Adipocyte (in vitro differentiated cells): ENCODE measurements at places on chromosomes 3 and 15.
A peak's percentile ranks its signal among the peaks of the same experiment; 100 is the strongest.

- DNase-seq = no peak
Observed at GRCh38 chr3:124361566-124361965, 368.7 kb upstream of the UMPS start.

DNA sequence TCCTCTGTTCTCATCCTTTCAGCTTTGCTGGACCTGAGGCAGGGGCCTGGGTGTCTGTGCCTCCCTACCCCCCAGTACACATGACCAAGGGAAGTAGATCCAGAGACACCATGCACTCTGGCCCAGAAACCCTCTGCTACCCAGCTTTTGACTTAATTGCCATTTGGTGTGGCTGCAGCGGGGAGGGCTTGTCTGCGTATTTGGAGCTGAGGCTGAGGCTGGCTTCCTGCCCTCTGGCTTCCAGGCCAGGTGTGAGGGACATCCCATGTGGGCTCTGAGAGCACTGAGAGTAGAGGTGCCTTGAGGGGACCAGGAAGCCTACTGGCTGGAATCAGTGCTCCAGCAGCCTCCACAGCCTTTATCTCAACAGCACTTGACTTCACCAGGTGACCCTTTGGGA, 26.9 kb downstream of the PPCDC start:
- no peak for DNase-seq

DNA sequence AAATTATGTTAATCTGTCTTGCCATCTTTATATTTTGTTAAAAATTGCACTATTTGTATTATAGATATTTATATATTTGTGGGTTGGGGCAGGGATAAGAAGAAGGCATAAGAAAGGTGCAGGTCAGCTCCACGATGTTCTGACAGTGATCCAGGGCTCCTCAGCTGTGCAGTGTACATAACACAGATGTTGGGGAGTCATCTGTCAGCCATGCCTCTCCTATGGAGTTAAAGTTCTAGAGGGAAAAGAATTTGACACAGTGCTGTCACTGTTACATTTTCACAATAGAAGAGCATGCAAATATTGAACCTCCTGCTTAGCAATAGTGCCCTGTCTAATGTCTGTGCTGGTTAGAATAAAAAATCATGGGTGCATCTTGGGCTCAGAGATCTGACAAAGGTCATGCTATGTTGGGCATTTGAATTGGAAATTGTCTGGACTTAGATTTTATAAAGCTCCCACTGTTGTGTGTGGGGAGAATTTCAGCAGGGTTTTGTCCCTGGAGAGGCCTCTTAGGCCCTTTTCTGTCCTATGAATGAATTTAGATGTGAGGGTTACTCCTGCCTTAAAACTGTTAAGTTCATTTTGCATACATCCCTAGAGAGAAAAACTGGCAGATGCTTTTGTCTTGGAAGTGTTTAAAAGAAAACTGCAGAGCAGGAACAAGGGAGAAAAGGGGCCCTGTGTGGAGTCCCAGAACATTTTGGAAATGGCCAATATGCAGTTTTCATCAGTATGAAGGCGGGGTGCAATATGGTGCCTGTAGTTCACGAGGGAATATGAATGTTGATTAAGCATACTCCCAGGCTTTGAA, 20.4 kb downstream of the CDIN1 start:
- peak; percentile 18 for DNase-seq

DNA sequence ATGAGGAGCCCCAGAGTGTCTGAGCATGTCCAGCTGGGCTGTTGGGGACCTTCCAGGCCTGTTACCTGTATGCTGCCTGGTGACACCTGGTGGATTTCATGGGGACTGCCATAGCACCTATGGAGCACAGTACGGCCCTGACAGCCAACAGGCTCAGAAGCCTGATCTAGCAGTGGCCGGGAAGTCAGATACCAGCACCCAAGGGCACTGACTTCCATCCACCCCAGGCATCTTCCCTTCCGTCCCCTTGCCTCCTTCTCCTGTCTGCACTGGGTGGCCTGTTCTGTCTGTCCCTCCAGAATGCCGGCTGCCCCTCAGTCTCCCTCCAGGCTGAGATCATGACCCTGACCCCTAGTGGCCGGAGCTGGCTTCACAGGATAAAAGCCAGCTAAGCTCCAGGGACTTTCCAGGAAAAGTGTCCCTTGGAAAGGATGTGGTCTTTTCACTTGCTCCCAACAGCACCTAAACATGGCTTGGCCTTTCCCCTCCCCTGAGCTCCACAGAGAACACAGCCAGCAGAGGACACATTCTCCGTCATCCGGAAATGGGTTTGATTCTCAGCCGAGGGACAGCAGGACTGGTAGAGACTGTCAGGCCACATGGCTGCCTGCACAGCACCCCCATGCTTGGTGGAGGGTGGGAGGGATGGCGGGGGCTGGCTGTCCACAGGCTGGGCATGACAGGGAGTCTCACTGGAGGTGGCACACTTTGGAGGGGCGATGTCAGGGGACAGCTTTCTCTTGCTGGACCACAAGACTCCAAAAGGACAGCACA, 9.5 kb downstream of the RPS17 start:
- DNase-seq = peak; percentile 77

DNA sequence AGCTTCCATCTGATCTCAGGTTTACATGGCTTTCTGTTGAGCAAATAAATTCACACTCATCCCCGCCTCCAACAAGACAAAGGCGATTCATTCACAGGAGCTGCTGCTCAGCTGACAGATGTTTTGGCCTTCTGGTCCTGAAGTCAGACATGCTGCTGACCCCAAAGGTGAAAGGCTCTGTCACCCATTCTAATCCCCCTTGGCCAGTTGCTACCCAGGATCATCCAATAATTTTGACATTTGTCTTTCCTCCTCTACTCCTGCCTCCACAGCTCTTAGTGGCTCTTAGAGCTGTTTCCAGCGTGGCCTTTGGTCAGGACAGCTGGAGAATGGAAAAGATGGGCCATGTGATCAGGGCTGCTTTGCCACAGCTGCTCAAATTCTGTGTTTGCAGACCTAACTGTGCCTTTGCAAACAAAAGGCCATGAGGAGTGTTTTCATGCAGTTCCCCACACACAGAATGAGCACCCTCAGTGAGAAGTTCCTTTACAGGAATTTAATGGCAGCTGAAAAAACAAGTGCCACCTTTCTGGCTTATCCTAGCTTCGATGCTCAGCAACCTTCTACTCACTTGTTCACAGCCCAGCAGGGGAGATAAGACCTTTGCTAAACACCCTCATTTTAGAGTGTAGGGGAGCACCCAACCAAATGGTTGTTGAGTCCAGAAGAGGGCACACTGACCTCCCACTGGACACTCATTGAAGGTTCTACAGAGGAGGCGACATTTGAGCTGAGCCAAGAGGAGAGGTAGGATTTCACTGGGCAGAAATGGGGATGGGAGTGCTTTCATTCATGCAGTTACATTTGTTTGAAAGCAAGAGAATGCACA, 39.0 kb downstream of the CYP19A1 start:
- no peak for DNase-seq

GRCh38 chr3:177889161-177889560, 647.1 kb upstream of the KCNMB2 start:
- DNase-seq = no peak

DNA sequence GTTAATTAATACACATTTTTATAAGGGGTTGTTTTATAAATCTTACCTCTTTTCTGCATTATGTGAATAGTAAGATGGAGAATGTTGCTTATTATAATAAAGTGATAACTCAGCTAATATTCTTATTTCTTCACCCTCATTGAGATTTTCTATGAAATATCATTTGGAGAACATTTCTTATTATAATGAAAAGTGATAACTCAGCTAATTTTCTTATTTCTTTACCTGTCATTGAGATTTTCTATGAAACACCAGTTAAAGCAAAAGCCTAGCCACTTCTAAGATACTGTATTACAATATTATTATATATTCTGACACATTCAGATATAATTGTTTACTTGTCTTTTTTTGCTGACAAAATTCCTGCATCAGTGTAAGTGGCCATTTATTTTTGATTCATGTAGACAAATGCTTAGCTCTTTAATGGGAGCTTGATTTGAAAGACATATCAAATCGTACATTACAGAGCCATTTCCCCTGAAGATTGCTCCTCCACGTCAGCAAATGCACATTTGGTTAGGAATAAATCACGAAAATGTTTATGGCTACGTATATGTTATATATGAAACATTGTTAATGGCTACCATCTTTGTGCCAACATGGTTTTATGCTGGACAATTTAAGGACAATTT, 427.5 kb downstream of the CHL1 start:
- no peak for DNase-seq

GRCh38 chr3:61015408-61015807, 235.8 kb downstream of the FHIT start:
- DNase-seq = no peak

- no peak for DNase-seq
Observed at GRCh38 chr3:187795207-187795960, 50.1 kb upstream of the BCL6 start.

DNA sequence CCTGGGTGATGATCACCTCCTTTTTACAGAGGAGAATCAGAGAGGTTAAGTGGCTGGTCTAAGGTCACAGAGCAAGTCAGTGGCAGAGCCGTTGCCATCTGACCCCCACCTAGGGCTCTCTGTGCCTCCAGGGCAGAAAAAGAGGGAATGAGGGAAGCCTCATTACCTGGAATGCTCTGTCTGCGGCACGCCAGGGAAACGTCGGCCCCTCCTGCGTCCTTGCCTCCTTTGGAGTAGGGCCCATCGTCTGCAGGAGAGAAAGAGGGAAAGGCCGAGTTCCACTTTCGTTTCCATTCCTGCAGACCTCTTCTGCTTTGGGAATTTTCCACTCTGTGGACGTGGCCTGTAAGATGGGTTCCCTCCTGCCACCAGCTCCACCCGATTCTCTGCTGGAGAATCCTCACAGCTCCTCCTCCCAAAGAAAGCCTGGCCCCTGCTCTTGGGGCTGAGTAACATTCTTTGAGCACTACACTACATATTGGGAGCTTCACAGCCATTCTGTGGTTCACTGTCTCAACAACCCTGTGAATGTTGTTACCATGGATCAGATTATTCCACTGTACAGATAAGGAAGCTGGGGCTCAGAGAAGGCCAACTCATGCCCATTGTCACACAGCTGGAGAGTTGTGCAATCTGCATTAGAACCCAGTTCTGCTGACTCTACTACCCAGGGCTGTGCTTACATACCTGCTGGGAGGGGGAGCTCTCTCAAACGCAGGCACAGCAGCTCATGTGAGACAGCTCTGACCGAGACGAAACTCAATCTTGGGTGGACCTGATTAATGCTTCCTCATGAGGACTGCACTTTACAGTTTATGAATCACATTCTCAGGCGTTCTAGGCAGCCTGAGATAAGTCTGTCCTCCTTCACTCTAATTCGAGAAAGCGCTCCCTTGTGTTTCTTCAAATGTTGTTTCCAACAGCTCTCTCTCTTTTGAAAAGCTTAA, 14.2 kb downstream of the GRIP2 start:
- peak; percentile 39 for DNase-seq

DNA sequence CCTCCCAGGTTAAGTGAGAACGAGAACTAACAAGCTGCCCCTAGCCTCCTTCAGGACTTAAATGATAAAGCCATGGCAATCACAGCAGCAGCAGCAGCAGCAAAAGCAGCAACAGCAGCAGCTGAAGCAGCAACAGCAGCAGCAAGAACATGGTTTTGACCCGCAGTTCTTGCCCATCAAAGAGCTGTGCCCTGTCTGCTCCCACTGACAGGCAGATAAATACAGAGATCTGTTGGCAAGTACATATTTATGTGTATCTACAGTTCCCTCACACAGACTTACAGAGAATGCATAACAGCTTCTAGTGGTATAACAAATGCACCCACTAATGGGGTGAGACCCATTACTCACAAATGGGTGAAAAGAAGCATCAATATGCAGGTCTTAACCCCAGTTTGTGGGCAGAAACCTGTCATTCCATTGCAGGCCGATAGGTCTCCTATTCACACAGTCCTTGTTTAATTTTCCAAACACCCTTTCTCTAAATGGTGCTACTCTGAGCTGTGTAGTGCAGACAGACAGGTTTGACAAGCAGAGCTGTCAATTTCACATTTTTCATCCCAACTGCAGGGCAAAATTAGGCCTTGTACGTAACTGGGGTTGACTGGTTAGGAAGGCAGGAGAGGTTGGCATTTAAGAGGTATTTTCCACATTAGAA, 316.3 kb downstream of the TIGIT start:
- DNase-seq = no peak

GRCh38 chr3:188322135-188322887, 168.4 kb downstream of the LPP start:
- DNase-seq = no peak

DNA sequence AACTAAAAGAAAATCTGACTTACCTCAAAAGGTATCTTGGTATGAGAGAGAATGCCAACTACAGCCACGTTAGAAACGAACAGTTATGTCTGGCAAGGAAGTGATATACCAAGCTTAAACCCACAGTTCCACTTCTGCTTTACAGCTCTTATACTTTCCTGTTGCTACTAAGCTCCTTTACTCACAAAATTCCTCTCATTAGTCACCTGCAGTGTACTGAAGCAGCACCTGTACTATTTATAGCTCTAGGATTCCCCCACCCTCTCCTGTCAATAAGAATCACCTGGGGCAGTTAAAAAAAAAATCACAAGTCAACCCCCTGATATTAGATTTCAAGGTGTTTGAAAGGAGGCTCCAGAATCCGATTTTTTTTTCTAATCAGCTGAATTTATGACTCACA, 2.9 kb upstream of the TMEM266 start:
- no peak for DNase-seq

DNA sequence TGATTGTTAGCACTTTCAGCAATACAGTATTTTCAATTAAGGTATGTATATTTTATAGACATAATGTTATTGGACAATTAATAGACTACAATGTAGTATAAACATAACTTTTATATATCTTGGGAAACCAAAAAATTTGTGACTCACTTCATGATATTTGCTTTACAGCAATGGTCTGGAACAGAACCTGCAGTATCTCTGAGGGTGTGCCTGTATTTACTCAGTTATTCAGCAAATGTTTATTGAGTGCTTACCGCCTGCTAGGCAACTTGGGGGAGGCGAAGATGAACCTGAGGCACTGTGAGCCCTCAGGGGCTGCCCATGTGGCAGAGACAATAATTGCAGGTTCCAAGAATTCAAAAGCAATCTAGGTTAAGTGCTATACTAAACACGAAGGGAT, 144.8 kb downstream of the GABRB3 start:
- DNase-seq = no peak

GRCh38 chr15:25182098-25182478, 227.3 kb downstream of the SNRPN start:
- DNase-seq = no peak

- no peak for DNase-seq
Observed at GRCh38 chr3:10106919-10107318, 1.1 kb downstream of the FANCD2OS start.

- DNase-seq = no peak
Observed at GRCh38 chr3:46024131-46024530, 3.2 kb downstream of the XCR1 start.

- no peak for DNase-seq
Observed at GRCh38 chr3:87236093-87236492, 9.0 kb downstream of the CHMP2B start.

DNA sequence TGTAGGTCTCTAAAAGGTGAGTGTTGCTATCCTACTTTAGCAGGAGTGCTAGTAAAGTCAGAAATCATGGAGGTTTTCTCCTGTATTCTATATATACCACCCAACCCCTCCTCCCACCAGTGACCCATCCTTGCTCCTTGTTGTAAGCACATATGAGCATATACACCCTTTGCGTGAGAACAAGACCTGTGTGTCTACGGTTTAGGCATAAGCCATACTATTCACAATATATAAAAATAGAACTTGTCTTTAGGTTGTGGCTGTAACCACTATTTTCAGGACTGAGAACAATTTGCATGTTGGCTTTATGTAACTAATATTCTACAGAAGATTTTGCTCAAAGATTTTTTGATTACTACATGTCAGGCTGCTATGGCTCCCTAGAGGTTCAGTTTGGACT, 59.1 kb upstream of the TOP2B start:
- no peak for DNase-seq

GRCh38 chr3:34207002-34207401, 408.6 kb downstream of the PDCD6IP start:
- DNase-seq = peak; percentile 79
